Fibroblast of mammary gland (primary cell): ENCODE measurements at places on chromosomes 7 and 10.
A peak's percentile ranks its signal among the peaks of the same experiment; 100 is the strongest.

DNA sequence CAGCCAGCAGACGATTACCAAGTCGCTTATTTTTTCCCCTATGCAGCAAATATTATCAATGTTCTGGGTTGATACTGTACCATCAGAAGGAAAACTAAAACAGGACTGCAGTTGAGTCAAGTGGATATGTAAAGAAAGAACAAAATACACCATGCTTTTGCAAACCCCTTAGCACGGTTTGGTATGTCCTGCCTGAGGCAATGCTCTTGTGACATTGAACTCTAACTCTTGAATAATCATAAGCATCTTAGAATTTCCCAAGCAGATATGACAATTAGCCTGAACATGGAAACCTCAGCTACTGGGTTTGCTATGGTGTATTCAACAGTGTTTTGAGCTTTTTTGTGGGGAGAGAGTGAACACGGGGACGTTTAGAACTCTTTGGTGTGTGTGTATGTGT is 107.4 kb downstream of the ETV1 start:
- DNase-seq = no peak

- DNase-seq = no peak
Measured at GRCh38 chr7:44373418-44373740, 48.0 kb upstream of the CAMK2B start.

DNA sequence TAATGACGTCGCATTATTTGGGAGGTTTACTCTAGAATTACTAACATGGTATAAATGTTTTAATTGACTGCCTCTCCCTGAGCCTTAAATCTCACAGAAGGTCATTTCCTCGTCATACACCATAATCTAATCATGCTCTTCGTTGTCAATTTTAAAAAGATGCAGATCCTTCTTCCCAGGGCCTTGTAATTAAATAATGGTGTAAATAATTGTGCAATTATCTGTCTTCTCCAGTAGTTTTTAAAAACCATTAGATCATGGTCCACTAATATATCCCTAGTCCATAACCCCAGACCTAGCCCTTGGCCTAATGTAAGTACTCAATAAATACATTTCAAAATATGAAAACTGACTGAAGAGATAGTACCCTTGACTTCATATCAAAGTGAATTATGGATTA is 181.5 kb upstream of the GNAI1 start:
- DNase-seq = no peak

DNA sequence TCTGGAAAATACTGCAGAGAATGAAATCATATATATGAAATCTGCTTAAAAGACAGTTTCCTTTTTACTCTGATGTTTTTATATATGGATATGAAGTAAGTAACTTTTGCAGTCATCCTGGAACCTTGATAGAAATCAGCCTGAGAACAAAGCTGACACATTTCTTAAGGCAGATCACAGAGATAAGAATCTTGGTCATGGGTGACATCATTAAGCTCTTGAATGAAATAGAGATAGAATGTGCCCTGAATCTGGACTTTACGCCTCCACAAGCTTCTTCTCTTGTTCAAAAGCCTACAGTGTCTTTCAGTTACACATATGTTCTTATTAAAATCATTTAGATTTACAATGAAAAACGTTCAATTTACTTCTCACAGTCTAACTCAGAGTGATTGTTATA is 319.1 kb upstream of the CNTNAP2 start:
- no peak for DNase-seq

DNA sequence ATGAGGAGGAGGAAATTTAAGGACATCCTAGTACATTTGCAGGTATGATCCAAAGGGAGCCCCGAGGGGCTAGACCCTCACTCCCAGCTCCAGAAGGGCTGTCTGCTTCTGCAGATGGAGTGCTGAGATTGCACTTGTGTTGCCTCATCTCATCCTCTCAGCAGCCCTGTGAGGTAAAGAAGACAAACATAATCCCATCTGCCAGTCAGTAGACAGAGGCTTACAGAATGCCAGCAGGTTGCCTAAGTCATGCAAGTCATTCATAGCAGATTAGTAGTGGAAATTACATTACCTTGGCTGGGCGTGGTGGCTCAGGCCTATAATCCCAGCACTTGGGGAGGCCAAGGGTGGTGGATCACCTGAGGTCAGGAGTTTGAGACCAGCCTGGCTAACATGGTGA is 45.4 kb downstream of the BLVRA start:
- no peak for DNase-seq

DNA sequence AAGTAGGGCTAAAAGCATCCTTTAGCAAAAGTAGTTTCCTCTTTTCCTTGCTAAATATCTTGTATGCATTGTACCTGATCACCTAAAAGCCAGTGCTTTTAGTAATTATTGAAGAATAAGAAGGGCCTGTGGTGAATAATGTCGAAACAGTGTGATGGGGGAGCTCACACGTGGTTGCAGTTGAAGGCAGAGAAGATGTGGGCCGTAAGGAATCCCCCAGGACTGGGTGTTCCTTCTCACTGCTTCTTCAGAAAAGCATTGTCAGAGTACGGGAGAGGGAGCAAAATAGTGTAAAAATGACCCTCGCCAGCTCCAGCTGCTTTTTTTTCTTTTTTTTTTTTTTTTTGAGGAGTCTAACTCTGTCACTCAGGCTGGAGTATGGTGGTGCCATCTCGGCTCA is 201.1 kb downstream of the NSUN6 start:
- no peak for DNase-seq

GRCh38 chr7:33038639-33039038 is 23.9 kb downstream of the NT5C3A start:
- no peak for DNase-seq

DNA sequence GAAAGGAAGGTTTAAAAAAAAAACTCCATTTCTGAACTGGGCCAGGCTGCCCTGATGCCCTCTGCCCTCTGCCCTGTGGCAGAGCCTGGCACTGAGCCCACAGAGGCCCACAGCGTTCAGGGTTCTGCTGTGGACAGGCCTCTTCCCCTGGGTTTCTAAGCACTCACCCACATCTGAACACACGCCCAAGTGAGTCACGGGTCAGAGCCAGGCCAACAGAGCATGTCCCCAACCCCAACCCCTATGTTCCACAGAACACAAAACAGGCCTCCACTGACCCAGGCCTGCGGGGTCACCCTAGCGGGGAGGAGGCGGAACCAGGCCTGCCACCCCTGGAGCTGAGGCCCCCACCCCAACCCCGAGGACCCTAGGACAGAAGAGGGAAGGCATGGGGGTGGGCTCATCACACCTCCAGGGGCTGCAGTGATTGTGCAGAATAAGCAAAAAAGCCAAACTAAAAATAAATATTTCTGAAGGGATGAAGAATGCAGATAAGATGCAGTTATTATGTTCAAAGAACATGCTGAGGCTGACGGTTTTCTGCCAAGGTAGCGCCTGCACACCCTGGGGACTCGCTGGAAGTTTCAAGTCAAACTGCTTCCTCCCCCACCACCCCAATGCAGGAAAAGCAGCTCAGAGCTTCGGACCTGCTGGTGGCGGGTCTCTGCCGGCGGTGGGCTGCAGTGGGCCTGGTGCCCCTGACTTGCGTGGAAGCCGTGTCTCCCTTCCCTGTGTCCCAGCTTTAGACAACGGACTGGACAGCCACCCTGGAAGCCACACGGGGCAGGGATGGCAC is 5.4 kb downstream of the WDR86 start:
- DNase-seq = peak; percentile 65

DNA sequence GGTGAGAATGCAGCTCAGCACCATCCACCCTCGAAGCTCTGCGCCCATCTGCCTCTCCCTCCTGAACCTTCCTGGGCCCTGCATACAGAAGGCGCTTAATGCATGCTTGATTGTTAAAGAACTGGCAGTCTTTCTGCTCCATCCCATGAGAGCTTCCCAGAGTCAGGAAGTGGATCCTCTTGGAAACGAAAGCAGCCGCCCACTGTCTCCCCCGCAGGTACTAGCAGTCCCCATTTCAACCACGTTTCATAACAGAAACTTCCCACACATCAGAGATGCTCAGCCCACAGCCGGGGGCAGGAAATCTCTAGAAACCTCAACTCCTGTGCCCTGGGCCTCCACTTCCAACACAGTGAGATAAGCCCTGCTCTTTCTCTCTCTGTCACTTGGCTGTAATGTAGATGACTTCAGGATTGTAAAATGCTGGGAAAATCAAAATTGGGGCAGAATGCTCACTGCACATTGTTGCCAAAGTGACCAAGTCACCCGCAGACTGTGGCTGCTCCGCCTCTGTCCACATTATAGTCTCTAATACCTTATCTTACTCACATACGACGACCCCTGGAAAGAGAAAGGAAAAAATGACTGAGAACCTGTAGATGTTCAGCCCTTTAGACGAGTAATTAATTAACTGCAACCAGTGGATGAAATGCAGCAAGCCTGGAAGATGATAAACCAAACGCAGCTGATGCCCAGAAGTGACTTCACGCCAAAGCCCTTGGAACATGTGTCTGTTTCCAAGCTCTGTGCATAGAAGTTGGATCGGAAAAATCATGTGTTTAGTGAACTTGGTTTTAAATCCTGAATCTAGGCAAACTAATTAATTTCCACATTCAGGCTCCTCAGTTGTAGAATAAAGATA is 28.5 kb downstream of the GSDME start:
- DNase-seq = peak; percentile 53

- DNase-seq = no peak
Measured at GRCh38 chr7:77327932-77328628, 88.1 kb downstream of the GSAP start.

DNA sequence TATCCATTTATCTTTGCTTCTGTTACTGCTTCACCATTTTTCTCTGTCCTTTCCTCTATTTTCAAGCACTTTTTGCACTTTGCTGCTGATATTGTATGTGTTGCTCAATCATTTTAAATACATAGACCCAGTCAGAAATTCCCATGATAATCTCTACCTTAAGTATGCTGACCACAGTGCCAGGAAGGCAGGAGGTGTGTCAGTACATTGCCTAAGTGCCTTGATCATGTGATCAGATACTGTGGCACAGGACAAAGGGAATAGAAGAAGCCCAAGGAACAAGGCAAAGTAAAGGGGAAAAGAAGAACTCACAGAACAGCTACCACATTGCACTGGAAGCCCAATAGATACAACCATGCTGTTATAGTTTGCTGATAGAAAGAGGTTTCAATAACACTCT is 53.7 kb upstream of the CD36 start:
- DNase-seq = peak; percentile 60

DNA sequence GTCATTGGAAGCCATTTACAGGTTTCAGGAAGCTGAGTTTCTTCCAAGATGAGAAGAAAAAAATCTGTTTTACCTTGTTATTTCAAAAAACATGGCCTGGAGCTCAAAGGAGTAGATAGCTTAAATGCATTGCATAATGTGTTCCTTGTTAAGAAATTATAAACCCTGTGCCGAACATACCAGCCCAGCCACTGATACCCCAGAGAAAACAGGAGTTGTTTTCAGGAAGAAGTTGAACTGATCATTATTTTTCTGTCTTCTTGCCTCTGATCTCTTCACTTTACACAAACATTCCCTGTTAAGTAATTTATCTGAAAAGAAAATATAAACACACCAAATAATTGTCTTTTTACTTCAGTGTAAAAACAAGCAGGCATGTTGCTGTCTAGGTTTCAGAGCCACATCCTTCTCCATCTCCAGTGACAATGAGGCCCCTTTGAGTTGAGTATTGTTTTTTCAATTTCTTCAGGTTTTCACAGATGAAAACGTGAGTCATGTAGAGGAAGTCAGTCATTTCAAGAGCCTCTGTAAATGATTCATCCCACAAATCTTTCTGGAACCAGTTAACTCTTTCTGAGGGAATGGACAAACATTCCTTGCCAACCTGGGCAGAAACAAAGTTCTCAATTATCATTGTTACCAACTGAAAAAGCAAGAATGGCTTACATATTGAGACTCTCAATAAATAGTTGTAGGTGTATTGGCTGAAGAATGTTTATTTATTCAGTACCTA is 244.2 kb downstream of the IPMK start:
- DNase-seq = peak; percentile 90

DNA sequence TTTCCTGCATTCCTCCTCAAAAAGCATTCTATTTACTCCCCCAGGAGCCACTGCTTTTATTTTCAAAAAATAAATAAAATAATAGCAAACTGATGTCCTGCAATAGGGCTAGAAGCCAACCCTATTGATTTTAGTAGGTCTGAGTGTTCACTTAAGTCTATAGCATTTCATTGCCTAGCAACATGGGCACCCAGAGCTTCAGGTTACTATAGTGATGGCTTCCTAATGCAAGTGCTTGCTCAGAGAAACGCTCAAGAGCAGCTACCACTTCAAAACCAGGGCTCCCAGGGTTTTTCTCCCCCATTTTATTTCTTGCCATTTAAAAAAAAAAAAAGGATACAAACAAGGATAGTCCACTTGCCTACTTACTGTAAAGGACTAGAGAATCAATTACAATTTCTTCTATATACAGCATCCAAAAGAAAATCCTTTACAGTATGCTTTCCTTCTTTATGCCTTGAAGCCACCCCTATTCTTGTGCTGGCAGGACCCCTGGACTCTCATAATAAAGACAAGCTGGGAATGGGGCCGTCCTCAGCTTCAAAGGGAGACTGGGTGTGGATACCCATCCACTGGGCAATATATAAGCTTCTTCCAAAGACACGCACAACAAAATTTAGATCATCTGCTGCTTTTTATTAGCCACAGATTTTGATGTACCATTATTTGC is 133.3 kb downstream of the VPS41 start:
- no peak for DNase-seq

DNA sequence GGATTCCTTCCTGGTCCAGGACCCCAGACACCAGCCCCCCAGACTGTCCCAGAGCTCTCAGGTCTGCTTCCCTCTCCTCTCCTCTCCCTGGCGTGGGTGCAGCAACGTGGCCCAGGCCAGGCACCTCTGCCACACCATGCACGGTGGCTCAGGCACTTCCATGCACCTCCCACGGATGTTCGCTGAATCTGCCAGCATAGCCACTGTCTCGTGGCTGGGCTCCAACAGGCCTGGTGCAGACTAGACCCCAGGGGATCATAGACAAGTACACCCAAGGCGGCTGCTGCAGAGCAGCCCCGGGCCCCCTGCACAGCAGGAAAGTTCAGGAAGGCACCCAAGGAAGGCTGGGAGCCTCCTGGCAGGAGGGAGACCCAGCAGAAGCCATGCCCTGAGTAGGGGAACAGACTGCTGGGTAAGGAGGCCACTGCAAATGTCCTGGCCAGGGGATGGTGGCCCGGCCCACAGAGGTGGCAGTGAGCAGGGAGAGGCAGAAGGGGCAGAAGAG is 4.4 kb downstream of the RASGEF1A start:
- no peak for DNase-seq

- no peak for DNase-seq
Measured at GRCh38 chr10:68813559-68813958, 13.8 kb upstream of the STOX1 start.

DNA sequence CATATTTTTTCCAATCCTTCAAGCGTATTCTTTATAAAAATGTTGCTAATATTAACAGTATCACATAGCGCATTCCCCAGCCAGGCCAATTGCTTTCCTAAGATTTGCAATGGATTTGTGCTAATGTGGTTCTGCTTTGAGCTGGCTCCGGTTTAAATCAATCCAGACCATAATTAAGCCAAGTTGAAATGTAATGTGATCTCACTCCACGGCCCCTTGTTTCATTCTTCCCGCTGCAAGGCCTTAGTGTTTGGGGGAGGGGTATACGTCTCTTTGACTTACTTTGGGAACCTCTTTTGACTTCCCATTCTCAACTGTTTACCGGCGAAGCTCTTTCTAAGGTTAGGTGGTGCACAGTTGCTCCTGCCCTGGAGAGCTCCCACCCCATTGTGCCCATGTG is 86.4 kb downstream of the PRPF18 start:
- DNase-seq = no peak

GRCh38 chr10:36494371-36494770 is 631.0 kb upstream of the ANKRD30A start:
- peak; percentile 97 for DNase-seq
